Mesenteric fat pad (tissue), 1 donor: ENCODE measurements at places on chromosomes 13 and 19.

DNA sequence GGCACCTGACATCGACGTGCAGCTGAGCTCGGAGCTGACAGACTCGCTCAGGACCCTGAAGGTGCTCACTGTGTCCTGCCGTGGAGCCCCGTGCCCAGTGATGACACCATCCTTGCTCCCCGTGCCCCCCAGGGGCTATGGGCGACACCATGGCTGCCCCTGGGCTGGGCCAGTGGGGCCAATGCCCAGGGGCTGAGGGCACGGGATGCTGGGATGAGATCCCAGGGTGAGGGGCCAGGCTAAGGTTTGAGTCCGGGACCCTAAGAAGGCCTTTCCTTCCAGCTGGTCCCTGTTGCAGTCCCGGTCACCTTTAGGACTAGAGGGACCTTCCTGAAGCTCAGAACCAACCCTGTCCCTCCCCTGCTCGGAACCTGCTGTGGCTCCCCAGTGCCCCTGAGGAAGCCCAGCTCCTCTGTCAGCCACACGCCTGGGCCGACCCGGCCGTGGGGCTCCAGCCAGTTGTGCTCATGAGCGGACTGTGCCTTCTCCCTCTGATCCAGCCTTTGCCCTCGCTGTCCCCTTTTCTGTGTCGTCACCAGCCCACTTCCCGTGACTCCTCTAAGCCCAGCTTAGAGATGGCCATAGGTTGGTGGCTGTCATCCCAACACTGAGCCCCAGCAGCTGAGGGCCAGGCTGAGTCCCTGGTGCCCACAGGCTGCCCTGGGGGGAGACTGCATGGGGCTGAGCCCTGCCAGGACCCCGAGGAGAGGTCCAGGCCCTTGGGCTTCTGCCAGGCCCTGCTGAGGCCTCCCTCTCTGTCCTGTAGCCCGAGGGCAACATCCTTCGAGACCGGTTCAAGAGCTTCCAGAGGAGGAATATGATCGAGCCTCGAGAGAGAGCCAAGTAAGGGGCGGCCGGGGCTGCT lies 10.6 kb downstream of the NOP53 start:
- no peak for DNase-seq

- DNase-seq: no peak
These were observed 63.5 kb upstream of the MYCBP2 start for GRCh38 chr13:77390391-77390790.

- no peak for DNase-seq
These were observed 24.3 kb downstream of the FGF21 start for GRCh38 chr19:48779636-48780035.

DNA sequence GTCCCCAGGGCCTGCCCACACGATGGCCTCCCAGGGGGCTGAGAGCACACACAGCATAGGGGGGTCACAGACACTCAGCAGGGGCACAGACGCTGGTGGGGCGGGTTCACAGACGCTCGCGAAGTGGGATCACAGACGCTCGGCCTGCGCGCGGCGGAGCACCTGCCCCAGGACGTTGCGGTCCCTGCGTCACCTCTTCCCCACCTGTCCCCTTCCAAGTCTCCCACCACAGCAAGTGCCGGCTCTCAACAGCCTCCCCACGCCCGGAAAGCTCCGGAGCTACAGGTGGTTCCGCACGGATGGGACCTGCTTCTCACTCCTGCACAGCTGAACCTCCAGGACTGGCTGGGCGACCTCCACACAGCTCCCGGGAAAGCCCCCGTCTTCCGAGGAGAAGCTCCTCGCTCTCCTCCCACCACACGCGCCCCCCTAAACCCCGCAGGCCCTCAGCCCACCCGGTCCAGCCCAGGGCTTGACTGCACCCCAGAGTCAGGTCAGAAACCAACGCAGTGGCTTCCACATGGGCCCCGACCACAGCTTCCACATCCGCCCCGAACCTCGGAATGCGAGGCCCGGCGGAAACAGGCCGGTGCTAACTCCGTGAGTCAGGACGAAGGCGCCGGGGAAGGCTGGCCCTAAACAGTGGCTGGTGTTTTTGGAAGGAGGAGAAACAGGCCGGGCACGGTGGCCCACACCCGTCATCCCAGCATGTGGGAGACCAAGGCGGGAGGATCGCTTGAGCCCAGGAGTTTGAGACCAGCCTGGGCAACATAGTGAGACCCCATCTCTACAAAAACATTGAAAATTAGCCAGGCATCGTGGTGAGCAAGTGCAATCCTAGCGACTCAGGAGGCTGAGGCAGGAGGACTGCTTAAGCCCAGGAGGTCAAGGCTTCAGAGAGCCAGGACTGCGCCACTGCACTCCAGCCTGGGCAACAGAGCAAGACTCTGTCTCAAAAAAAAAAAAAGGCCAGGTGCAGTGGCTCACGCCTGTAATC lies 16.5 kb downstream of the BTBD2 start:
- DNase-seq: no peak

DNA sequence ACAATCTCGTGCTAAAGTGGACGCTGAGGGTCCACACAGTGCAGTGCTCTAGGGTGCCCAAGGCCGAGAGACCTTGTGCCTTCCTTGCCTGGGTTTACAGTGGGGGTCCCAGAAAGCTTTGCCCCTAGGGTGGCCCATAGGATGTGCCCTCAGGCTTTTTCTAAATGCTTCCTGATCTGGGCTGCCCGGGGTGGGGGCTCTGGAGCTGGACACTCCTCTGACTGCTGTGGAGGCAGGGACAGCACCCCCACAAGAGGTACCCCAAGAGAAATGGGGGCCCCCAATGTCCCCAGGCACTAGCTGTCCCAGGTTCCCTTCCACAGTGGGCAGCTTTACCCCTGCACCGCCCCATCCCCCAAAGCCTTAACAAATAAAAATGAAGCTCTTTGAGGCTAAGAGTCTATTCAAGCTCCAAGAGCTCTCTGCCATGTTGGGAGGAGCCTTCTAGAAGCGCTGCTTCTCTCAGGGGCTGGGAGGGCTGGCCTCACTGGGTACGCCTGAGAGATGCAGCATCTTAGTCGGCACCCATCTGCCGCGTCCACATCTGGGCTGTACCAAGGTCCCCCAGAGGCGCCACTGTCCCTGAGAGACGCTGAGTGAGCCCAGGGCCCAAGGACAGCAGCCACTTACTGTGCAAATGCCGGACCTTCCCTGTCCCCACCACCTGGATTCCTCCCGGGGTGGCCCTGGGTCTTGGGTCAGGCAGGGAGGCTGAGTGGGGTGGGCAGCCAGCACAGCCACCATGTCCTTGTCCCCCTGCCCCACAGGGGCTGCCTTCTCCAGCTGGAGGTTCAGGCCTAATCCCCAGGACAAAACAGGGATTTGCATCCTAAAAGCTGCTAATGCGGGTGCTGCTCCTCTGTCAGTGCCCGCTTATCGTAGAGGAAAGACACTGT lies 27.4 kb downstream of the CEBPA start:
- DNase-seq: no peak

- no peak for DNase-seq
These were observed 13.9 kb downstream of the TINCR start for GRCh38 chr19:5553892-5554291.

DNA sequence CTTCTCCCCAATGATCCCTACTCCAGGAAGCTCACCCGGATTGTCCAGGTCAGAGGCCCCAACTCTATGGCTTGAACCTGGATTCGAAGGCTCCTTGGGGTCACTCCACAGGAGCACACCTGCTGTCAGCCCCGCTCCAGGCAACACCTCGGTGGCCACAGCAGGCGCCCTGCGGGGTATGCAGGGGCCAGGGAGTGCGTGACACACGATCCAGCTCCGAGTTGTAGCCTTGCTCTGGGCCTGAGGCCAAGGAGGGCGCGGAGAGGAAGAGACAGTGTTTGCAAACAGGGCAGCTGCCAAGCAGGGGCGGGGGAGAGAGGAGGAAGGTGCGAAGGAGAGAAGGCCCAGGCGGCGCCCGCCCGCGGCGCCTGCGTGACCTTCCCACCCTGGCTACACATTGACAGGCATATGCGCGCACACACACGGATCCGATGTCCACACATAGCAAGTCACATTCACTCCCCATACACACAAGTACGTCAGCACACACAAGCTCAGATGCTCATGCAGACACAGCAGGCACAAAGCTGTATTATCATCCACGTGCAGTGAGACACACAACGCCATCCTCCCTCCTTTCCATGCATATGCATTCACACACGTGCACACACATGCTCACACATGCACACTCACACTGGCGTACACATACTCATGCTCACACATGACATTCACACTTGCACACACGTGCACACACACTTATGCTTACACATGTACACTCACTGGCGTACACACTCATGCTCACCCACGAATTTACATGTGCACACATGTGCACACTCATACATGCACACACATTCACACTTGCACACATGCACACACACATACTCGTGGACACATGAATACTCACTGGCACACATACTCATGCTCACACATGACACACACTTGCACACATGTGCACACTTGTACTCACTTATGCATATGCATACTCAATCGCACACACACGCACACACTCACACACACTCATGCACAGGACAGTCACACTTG lies 10.4 kb downstream of the SBK2 start:
- DNase-seq: no peak

DNA sequence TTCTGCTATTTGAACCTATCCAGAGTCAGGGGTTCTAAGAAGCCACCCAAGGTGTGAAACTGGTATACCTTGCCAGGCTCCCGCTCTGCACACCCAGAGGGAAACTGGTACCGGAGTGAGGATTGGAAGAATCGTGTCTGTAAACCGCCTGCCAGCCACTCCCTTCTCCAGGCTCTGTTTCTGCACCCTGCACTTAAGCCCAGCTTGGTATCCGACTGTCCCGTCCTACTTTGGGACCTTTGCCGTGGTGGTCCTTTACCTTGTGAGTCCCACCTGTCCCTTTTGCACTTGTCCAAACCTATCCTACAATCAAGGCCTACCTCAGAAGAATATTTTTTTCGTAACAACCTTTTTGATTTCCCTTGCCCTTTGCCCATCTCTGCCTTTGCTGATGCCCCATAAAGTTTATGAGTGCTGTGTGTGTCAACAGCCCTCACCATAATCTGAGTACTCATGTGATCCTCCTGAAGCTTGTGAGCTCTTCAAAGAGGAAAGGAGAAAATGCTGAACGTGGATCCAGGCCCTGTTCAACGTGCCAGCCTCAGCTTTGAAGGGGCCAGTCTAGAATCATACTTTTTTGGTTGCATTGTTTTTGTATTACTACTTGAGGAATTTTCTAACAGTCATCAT lies 44.7 kb downstream of the GARRE1 start:
- no peak for DNase-seq

DNA sequence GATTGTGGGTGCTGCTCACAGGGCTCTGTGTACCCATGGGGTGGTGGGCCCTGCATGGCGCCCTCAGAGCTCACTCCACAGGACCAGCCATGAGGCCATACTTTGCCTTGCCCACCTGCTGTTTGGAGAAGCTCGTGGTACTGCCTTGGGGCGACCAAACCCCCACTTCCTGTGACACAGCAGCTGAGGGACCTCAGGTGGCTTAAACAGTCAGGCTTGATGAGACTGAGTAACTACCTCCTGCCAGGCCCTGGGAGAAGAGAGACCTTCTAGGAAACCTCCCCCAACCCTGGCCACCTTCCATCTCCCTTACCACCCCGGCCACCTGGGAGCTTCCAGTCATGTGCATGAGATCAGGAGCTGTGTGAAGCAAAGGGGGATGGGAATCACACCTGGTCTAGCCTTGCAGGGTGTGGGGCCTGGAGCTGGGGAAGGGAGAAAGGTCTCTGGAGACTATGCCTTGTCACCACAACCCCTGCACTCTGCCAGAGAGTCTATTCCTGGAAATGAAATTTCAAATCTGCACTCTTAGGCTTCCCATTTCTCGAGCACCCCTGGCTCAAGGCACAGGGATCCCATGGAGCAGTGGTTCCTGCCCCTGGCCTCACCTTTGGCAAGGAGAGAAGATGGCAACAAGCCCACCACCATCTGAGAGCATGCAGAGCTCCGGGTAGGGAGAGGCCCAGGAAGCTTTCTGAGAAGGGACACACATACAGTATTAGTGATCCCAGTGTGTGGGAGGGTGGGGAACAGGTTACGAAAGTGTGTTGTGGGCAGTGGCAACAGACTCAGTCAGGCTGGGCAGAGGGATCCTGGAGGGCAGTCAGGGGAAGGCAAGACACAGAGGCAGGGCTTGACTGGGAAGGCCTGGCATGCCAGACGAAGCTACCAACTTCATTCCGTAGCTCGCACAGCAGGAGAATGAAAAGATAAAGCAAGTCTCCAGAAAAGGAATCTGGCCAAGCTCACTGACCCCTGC lies 125.0 kb downstream of the URI1 start:
- peak; percentile 72 for DNase-seq

- DNase-seq: no peak
These were observed 24.7 kb downstream of the ZNRF4 start for GRCh38 chr19:5479958-5480357.

- no peak for DNase-seq
These were observed 19.1 kb downstream of the LRCH1 start for GRCh38 chr13:46571909-46572595.

- DNase-seq: no peak
These were observed 2.7 kb upstream of the HPN start for GRCh38 chr19:35038623-35039512.

DNA sequence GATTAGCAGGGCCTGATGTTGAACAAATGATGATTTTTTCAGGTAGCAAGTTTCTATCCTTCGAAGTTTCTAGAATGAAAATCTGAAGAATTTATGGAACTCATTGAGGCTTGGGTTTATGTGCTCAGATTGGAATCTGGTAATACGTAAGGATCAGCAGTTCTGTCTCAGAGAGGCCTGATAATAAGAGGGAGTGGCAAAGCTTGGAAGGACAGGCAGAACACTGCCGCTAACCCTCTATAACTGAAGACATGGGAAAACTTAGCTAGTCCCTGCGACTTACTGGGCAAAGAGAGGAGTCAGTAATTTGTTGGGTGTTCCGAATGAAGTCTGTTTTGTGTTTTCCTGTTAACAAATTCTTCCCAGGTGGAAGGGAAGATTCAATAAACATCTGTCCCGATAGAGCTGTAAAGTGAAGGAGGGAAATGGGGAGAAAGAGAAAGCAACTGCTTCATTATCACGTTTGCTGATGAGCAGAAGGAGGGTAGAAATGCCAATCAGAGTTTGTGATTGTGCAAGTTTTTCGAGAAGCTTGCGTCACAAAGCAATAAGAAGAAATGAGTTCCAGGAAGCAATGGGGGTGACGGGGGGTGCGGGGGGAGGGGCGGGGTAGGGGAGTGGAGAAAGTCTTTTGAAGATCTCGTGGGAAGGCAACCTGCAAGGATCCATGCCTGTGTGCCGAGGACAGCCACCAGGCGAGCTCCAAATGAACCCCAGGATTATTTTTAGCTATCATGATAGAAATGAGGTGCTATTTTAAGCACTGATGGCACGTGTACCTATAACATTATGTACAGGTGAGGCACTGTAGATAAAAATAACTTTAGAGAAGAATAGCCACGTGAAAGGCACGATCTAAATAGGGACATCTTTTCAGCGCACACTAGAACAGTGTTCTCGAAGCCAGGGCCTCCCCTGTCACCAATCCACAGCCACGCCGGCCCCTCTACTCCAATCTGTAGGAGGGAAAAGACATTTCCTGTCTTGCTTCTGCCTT lies 224.1 kb downstream of the FGF9 start:
- DNase-seq: no peak

GRCh38 chr19:53910170-53910518 lies 1.1 kb downstream of the CACNG7 start:
- DNase-seq: no peak

GRCh38 chr13:105969761-105970160 lies 565.7 kb downstream of the EFNB2 start:
- DNase-seq: no peak

- DNase-seq: no peak
These were observed 27.4 kb downstream of the IRS2 start for GRCh38 chr13:109758937-109759480.
